ENCODE measurements at places on chromosomes 16 and 17. TPM values are rescaled to one million over a fixed set of nuclear protein-coding genes. Genes with fewer than 3 reads are reported as not detected.

TP53TG3C gene
- total RNA-seq, result not detected

MYH3 gene
- 0.43 TPM for total RNA-seq

AGRP gene
- not detected for total RNA-seq

MT3 gene
- 0.37 TPM for total RNA-seq

MARCHF10 gene
- total RNA-seq, result not detected

NKD1 gene
- total RNA-seq, result under 0.01 TPM

ZNF423 gene
- total RNA-seq, result 1.0 TPM

CHTF8 gene
- 30.0 TPM for total RNA-seq

ZPBP2 gene
- not detected for total RNA-seq

DDX28 gene
- total RNA-seq, result 7.8 TPM

CEP112 gene
- total RNA-seq, result 7.5 TPM

ADGRG1 gene
- total RNA-seq, result 0.43 TPM

COL1A1 gene
- total RNA-seq, result 1,870 TPM

ENO3 gene
- total RNA-seq, result 1.6 TPM

ATP2C2 gene
- total RNA-seq, result under 0.01 TPM

SRL gene
- 0.09 TPM for total RNA-seq

TOP2A gene
- 11.4 TPM for total RNA-seq

TCAP gene
- total RNA-seq, result 0.37 TPM

IKZF3 gene
- total RNA-seq, result under 0.01 TPM

TBC1D3K gene
- under 0.01 TPM for total RNA-seq

CDRT15 gene
- total RNA-seq, result not detected

MFAP4 gene
- total RNA-seq, result 26.3 TPM

NPIPA3 gene
- 0.57 TPM for total RNA-seq

HEXIM1 gene
- 6.0 TPM for total RNA-seq

SEZ6L2 gene
- total RNA-seq, result 7.0 TPM

CYLD gene
- 37.1 TPM for total RNA-seq

TGFB1I1 gene
- 23.3 TPM for total RNA-seq

CNTNAP4 gene
- 0.14 TPM for total RNA-seq

KARS1 gene
- 169 TPM for total RNA-seq

TPPP3 gene
- total RNA-seq, result 1.00 TPM

ANKRD13B gene
- total RNA-seq, result 2.0 TPM

DPEP3 gene
- not detected for total RNA-seq

MSL1 gene
- 30.2 TPM for total RNA-seq

FNDC8 gene
- not detected for total RNA-seq

NDUFB10 gene
- total RNA-seq, result 194 TPM

Measured in smooth muscle cell of bladder (primary cell).